Stimulated activated CD4-positive, alpha-beta T cell treated with anti-CD3 and anti-CD28 coated beads, Interleukin-4, amount 100 ng/mL, for 48 hours (primary cell): ENCODE measurements at places on chromosomes 3 and 15.

DNA sequence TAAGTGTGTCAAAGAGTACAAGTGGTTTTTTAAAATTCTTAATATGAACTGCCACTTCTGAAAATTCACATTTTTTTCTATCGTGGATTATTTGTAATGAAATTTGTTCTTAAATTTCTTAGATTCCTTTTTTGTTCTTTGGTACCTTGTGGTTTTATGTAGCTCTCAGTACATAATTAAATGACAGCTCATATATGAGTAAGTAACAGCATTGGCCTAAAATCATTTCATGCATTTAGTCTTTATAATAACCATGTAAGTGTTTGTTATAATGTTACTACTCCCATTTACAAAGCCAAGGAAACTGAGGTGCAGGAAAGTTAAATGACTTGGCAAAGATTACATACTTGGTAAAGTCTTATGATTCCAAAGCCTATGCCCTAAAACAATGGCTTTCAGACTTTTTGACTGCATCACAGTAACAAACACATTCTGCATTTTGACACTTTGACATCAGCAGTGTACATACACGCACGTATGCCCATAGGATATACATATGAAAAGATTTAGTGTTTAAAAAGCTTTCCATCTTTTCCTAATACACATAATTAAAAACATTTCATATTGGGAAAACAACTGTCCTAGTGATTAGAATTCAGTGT, 14.9 kb downstream of the SPRED1 start:
- DNase-seq, result no peak

GRCh38 chr3:126294211-126294808, 62.9 kb downstream of the KLF15 start:
- DNase-seq, result no peak

DNA sequence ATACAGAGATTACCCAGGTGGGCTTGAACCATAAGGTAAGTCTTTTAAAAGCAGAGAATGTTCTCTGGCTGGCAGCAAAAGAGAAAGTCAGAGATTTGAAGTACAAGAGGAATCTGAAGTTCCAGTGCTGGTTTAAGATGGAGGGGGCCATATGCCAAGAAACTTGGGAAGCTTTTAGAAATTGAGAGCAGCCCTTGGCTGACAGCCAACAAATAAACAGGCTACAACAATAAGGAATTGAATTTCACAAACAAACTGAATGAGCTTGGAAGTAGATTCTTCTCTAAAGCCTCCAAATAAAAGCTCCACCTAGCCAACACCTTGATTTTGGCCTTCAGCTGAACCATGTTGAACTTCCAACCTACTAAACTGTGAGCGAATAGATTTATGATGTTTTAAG, 85.7 kb downstream of the TRIM42 start:
- DNase-seq, result no peak

- no peak for DNase-seq
Measured at GRCh38 chr3:134766290-134766689, 28.8 kb upstream of the EPHB1 start.

DNA sequence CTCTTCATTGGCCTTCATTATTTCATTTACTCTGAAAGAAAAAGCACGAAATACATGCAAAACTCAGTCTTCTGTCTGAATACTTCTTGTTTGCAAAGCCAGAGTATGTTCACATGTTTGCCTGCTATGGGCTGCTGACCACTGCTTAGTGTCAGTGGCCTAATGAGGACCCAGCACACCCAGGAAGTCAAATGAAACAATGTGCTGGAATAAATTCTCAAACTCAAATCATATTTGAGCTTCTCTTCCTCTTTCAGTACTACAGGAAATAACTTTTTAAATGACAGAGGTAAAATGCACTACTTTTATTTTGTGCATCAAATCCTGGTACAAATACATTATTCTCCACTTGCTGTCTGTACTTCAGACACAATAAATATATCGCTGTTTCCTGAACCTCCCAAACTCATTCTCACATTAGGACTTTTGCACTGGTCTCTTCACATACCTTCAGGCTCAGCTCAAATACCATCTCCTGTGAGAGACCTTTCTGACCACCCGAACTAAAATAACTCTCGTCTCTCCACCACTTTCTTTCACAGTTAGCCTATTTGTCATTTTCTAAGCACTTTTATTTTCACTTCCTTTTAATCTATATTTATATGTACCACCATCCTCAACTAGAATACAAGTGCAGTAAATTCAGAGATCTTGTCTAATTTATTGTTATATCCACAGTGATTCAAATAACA, 176.8 kb downstream of the TUSC7 start:
- no peak for DNase-seq

DNA sequence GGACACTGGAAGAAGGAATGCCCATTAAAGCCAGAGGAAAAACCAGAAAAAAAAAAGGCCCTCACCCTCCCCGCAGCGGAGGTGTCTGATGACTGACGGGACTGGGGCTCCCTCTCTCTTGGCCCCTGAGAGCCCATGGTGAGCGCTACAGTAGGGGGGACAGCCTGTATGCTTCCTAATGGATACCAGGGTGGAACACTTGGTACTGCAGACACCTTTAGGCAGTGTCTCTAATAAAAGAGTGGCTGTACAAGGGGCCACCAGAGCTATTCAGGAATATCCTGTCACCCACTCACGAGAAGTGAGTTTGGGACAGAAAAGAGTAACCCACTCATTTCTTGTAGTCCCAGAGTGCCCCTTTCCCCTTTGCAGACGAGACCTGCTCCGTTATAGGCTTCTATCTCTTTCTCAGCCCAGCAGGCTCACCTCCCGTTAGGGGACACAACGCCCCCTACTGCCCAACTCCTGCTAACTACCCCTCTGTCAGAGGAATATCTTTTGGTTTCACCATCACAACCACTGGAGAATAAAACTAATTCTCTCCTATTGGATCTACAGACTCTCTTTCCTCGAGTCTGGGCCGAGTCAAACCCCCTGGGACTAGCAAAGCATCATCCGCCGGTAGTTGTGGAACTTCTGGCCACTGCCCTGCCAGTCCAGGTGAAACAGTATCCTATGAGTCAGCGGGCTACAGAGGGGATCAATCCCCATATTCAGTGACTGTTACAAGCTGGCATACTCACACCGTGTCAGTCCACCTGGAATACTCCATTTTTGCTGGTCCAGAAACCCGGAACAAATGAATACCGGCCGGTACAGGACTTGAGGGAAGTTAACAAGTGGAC, 40.8 kb downstream of the ZBTB11 start:
- peak; percentile 71 for DNase-seq

- DNase-seq, result no peak
Measured at GRCh38 chr15:50024281-50024680, 94.8 kb downstream of the ATP8B4 start.

DNA sequence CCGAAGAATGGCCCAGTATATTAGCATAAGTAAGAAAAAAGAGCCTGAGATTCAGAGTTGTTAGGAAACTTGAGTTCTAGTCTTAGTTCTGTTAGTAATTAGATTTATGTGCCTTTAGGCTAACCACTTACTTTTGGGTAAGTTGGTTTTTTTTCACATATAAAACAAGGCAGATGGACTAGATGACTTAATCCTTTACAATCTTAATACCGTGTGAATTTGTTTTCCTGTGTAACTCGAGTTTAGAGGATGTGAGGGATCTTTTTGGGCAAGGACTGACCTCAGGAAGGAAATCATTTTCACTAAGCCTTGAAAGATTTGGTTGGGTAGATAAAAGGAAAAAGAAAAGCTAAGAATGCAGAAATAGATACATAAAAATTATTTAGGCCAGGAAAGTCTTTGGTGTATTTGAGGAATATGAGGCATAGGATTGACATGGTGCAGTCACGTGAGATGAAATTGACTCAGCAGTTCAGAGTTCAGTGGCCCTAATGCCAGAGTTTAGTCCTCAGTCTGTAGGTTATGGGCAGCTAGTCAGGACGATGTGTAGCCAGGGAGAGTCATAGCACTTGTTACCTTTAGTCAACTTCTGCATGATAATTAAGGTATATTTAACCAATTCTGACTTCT, 34.6 kb downstream of the PAK2 start:
- DNase-seq, result no peak

GRCh38 chr15:65338823-65339222, 34.3 kb downstream of the RNU5B-1 start:
- no peak for DNase-seq

DNA sequence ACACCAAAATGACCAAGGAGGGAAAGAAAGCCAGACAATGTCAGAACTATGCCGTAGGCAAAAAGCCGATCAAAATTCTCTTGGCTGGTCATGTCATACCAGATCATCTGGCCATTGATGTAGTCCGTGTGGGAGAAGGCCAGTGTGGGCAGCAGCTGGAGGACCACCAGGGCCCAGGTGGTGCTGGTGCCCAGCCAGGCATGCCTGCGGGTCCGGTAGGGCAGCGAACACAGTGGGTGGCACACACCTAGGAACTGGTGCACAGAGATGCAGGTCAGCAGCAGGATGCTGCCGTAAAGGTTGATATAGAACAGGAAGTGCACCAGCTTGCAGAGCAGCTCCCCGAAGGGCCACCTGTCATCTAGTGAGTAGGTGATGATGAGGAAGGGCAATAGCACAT, 39.5 kb downstream of the MFSD1 start:
- no peak for DNase-seq

DNA sequence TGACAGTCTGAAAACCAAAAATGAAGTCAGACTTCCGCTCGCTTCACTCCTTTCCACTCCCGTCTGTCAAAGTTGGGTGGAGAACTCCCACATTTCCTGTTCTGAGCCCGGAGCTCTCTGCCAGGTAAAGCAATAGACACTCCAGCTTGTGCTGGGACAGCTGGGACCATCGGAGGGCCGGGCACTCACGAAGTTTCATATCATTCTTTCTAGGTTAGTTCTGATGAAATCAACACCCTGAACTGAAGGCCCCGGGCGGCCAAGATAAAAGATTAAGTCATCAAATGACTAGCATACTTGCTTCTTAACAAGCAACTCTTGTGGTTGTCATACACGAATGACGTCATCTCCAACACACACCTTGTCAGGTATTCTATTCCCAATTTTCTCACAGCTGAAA, 42.1 kb downstream of the MAGI1 start:
- no peak for DNase-seq

- DNase-seq, result no peak
Measured at GRCh38 chr15:69988541-69989225, 109.0 kb downstream of the TLE3 start.

GRCh38 chr3:152480282-152480953, 211.7 kb downstream of the MBNL1 start:
- no peak for DNase-seq

DNA sequence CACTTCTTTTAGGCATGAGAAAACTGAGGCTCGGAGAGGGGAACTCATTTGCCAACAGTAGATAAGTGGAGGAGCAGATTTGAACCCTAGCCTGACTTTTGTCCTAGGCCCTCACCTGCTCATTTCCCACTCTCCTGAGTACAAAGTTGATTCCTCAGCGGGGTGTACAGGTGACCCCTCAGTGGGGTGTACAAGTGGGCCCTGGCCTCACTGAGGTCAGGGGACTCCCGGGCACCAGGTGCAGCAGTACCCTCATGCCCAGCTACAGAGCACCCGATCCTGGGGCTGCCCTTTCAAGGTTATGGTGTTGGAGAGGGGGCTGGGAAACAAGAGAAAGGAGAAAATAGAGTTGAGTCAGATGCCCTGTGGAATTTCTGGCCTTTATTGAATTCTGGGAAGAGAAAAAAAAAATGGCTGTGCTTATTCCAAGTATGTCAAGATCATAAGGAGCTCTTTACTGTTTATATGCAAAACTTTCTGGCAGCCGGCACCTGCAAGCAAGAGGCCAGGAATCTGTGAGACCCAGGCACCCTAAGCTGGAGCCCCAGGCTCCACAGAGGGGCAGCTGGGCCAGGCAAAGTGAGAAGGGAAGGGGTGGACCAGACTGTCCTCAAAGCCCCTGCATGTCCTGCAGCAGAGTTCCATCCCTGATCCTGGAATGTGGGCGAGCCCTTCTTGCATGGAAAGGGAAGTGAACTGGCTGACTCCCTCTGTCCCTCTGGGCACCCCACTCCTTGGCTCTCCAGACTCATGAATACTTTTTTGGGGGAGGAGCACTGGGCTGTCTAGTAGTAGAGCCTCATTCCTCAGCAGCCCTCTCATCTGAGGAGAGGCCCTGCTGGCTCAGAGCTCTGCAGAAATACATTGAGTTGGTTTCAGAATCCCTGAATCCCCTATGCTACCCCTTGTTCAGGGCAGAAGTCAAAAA, 43.1 kb downstream of the AMOTL2 start:
- no peak for DNase-seq

- DNase-seq, result no peak
Measured at GRCh38 chr3:52023860-52024764, 28.4 kb upstream of the RPL29 start.

DNA sequence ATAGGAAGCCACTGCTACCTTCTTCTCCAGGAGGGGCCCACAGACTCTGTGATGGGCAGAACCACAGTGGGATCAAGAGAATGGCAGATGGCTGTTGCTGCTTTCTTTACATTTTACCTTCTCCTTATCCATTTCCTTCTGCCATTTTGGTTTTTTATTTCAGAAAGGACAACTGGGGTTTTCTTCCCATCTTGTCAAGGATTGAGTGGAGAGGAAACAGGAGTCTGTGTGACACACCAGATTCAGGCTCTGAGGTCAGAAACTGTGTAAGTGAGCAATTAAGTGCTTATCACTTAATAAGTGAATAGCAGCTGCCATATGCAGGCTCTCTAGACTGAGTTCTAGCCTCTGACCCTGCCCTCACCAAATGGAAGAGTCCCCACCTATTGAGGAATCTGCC, 47.3 kb downstream of the ITGB5 start:
- no peak for DNase-seq

DNA sequence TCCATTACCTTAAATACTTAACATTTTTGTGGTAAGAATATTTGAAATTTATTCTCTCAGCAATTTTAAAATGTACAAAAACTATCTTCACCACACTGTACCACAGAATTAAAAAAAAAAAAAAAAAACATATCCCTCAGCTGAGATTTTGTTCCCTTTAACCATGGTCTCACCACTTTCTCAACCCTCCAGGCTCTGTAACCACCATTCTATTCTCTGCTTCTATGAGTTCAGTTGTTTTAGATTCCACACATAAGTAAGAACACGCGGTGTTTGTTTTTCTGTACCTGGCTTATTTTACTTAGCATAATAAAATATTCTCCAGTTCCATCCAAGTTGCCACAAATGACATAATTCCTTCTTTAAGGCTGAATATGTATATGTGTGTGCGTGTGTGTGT, 41.5 kb downstream of the CSNK1G1 start:
- DNase-seq, result no peak

DNA sequence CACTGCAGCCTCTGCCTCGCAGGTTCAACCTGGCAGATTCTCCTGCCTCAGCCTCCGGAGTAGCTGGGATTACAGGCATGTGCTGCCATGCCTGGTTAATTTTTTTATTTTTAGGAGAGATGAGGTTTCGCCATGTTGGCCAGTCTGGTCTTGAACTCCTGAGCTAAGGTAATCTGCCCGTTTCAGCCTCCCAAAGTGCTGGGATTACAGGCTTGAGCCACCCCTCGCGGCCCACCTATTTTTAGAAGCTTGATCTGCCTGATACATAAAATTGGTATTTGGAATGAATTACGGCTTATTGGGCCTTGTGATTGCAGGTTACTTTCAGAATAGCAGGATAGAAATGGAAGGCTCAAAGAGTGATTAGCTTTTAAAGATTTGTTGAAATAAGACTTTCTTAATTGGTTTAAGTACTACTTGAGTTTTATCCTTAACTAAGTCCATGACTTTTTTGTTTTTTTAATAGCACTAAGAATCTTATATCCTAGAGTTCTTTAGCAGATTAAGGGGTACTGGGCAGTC, 25.0 kb downstream of the GMPS start:
- DNase-seq, result no peak

GRCh38 chr3:37957539-37957936, 33.0 kb upstream of the VILL start:
- no peak for DNase-seq
